ENCODE measurements at places on chromosomes 2 and 18. TPM values are rescaled to one million over a fixed set of nuclear protein-coding genes. Genes with fewer than 3 reads are reported as not detected.
A peak's percentile ranks its signal among the peaks of the same experiment; 100 is the strongest.

ANKAR gene
- total RNA-seq: 13.5 TPM

- DNase-seq: no peak
Measured at GRCh38 chr18:6106091-6106685, 210.9 kb upstream of the TMEM200C start.

DNA sequence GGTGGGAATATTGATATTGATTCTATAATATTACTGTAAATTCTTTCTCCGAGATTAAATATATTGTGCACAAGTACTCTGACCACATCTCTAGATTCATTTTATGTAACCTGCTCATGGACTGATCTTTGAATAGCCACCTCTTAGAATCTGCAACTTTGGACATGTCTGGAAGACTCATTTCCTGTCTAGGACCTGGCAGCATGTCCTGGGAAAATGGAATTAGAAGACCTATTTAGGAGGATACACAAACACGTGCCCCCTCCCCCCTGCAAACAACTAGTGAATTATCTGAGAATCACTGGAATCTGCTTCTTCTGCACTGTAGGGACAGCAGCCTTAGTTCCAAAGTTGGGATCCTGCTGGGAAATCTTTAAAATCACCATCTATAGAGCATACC lies 94.1 kb downstream of the UBE2E3 start:
- DNase-seq: no peak

DNA sequence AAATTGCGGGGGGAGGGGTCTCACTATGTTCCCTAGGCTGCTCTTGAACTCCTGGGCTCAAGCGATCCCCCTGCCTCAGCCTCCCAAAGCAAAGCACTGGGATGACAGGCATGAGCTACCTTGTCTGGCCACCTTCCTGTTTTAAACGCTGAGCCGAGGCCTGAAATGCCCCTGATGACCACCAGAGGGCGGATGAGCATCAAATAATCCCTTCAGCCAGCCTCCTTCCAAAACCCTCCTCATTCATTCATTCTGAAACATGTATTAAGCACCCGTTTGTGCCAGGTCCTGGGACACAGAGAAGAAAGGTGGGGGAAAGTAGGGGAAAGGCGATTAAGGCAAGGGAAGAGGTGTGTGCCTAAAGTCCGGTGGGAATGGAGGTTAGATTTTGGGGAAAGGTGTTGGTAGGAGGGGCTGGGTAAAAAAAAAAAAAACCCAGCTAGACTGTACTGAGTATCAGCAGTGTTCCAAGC lies 30.7 kb upstream of the PTMA start:
- DNase-seq: peak; percentile 83

MDH1B gene
- total RNA-seq: 0.82 TPM

ARHGEF33 gene
- total RNA-seq: 2.2 TPM

DNA sequence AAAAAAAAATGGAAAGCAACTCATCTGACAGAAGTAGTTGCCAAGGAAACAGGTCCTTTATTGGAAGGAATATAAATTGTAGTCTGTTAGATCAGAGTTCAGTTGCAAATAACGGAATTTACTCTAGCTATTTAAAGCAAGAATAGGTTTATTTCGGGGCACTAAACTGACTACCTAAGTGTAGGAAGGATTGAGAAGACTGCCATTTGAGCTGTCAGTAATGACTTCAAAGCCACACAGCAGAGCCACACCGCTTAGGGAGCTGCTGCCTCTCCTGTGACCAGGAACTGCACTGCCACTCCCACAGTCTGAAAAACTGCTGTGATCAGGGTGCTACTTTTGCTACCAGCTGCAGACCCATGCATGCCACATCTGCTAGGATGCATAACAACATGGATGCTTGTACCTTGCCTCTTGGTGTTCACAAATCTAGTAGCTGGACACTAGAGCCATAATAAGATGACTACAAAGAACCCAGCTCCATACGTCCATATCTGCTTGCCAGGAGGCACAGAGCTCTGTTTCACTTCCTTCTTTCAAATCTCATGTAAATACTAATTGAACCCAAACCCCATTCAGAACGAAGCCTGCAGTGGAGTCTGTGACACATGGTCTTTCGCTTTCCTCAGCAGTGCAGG lies 2.2 kb downstream of the DSG2 start:
- no peak for DNase-seq

DNA sequence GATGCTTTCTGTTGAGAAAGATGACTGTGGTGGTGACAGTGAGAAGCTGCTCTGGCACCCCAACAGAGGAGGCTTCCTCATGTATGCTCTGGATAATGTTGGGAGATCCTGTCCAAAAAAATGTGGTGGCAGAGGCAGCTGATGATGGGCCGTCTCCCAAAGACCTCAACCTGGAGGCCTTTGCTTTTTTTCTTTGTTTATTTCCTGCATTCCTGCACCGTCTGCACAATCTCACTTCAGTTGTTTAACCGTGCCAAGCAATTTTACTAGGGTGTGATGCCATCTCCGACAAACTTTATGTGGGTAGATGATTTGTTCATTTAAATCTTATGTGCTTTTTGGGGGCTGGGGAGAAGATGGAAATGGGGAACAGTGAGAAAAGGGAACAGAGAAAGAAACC lies 62.2 kb upstream of the IGFBP5 start:
- DNase-seq: no peak

DNA sequence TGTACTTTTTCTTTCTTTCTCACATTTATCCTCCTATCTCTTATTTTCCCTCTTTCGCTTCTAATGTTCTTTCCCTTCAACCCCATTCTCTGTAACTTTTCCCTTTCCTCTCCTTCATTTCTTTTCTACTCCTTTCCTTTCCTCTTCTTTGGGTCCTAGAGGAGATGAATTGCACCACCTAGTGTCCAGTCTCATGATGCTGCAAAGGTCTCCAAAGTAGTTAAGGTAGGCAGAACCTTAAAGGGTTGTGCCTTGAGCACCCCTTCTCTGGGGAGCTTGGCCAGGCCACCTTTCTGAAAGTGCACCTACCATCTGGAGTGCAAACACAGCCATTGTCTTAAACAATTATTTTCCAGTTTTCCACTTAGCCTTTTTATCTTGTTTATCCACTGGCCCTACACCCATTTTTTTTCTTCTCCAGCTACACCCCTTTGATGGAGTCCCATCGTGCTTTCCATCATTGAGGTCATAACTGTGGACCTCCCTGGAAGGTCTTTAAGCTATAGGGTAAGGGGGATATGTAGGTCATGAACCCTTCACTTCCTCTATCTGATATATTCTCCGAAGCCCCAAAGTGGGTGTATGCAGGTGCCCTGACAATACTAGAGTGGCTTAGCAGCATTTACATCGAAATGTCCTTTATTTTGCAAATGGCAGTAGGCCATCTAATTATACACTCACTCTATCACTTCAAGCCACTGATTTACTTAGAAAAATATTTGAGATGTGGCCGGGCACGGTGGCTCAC lies 155.9 kb downstream of the ESCO1 start:
- DNase-seq: peak; percentile 11

ITGB6 gene
- 7.3 TPM for total RNA-seq

DNA sequence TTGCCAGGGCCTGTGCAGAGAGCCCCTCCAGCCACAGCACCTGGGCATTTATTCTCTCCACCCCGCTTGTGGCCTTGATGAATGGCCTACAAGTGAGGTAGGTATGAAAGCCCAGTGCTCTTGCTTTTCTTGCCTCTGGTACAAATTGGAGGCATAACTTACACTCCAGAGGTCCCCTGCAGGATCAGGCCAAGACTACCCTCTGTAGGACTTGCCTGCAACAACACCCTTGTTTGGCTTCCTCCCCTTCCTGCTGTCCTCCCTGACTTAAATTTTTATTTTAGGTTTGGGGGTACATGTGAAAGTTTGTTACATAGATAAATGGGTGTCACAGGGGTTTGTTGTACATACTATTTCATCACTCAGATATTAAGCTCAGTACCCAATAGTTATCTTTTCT lies 95.7 kb downstream of the CDC42EP3 start:
- DNase-seq: no peak

DNA sequence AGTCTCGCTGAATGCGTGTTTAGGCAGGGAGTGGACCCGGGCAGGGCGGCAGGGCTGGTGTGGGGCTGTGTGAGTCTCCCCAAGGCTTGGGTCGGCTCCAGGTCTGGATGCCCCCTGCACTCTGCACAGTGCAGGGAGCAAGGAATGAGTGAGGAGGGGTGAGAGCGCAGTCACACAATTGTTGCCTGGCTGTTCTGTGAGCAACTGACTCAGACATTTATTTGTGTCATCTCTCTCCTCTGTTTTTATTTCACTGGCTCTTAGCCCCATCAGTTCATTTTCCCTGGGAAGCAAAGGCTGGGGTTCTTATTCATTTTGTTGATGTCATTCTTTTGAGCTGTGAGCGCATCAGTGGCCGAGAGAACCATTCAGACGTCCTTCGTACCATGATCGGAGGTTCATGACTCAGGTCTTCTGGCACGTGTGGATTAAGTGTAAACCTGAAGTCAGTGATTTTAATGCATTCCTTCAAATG lies 61.1 kb downstream of the GATA6 start:
- DNase-seq: no peak

GRCh38 chr2:24945907-24946306 lies 25.8 kb downstream of the DNAJC27 start:
- no peak for DNase-seq

DNA sequence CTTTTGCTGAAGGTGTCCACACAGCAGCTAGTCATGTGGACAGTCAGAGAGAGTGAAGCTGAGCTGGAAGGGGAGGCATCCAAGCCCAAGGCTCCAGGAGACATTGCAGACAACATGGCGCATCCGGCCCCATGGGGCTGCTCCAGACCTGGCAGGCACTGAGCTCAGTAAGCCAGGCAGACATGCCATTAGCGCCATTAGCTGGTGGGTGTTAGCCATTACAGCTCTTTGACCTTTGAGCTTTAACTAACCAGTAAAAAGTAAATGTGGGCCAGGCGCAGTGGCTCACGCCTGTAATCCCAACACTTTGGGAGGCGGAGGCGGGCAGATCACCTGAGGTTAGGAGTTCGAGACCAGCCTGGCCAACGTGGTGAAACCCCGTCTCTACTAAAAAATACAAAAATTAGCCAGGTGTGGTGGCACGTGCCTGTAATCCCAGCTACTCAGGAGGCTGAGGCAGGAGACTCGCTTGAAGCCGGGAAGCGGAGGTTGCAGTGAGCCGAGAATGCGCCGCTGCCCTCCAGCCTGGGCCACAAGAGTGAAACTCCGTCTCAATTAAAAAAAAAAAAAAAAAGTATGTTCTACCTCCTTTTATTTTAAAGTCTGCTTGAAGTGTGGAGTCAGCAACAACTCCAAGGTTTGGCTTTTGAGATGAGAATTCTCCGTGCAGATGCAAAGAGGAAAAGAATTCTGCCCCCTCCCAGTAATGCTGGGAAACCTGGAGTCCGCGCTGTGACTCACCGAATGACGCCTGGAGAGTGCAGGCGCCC lies 69.4 kb downstream of the TWSG1 start:
- no peak for DNase-seq

- DNase-seq: no peak
Measured at GRCh38 chr2:117086174-117086942, 728.1 kb upstream of the DDX18 start.

DNA sequence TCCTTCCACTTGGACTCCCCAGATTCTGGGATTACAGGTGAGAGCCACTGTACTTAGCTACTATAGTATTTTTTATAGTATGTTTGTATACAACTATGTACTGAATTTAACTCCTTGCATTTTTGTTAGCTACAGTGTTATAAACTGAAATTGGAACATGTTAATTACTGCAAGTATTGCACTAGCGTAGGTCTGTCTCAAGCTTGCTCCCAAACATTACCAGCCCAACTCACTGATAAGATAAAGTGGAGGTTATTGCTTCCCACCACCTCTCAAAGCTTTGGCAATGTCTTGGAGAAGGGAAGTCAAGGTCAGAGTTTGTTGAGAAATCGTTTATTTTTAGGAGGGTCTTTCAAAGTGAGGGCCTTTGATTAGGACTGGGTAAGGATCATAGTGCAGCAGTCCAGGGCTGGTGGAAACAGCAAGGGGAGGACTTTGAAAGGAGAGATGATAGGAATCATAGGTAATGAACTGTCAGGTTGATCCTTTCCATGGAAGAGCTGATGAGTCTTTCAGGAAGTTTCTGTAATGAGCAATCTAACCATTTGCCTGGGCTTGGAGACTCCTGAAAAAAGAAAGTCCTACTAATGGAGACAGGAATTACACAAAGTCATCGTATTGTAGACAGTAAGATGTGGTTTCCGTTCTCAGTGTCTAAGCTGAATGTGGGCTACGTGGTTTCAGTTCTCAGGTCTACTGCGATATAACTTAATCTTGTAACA lies 257.1 kb downstream of the MYO3B start:
- no peak for DNase-seq

DNA sequence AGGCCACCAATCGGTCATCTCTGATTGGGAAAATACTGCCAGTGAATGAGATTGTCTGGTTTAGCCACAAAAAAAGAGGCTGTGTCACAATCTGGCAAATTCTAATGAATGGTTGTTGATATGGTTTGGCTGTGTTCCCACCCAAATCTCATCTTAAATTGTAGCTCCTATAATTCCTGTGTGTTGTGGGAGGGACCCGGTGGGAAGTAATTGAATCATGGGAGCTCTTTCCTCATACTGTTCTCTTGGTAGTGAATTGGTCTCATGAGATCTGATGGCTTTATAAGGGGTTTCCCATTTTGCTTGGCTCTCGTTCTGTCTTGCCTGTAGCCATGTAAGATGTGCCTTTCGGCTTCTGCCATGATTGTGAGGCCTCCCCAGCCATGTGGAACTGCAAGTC lies 838.3 kb downstream of the SLC4A3 start:
- no peak for DNase-seq

DNA sequence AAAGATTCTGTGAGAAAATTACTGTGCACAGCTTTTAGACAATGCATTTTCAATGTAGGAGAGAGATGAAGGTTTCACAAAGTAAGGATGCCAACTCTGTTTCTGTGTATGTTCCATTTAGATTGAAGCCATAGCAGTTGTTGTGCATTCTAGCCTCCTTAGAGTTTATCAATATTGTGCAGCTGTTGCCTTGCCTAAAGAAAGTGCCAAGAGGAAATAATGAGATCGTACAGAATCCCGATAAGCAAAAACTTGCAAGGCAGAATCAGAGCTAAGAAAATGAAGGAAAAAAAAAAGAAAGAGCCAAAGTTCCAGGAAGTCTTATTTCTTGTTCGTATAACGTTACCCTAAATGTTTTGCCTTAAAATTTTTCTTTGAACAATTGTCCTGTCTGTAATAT lies 965.0 kb downstream of the DCDC2C start:
- no peak for DNase-seq

GRCh38 chr2:30443081-30443480 lies 4.0 kb upstream of the LCLAT1 start:
- DNase-seq: no peak

PRKAG3 gene
- total RNA-seq: 0.14 TPM

DNA sequence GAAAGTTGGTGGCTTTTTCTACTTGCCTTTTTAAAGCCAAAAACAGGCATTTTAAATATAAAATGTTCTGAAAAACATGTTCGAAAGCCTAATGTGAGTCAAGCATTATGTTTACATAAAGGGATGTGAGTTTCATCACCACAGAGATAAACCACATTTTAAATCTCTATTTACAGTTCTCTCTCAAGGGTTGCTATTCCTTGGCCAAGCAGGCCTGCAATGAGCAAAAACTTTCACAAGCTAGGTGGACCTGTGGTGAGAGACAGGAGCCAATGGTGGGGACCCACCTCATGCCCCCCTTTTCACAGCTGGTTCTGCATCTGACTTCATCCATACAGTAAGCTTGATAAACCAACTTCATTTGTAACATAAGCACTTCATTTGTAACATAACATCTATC lies 65.1 kb downstream of the CUL3 start:
- no peak for DNase-seq

GRCh38 chr2:190634381-190634780 lies 14.5 kb upstream of the NAB1 start:
- no peak for DNase-seq

GRCh38 chr2:174914853-174915760 lies 90.1 kb downstream of the CHN1 start:
- DNase-seq: no peak

All from prostate gland (tissue), 2 donors.